Stimulated activated CD8-positive, alpha-beta memory T cell treated with anti-CD3 and anti-CD28 coated beads, Interleukin-15, amount 100 ng/mL, for 48 hours (primary cell): ENCODE measurements at places on chromosomes 7 and 10.

DNA sequence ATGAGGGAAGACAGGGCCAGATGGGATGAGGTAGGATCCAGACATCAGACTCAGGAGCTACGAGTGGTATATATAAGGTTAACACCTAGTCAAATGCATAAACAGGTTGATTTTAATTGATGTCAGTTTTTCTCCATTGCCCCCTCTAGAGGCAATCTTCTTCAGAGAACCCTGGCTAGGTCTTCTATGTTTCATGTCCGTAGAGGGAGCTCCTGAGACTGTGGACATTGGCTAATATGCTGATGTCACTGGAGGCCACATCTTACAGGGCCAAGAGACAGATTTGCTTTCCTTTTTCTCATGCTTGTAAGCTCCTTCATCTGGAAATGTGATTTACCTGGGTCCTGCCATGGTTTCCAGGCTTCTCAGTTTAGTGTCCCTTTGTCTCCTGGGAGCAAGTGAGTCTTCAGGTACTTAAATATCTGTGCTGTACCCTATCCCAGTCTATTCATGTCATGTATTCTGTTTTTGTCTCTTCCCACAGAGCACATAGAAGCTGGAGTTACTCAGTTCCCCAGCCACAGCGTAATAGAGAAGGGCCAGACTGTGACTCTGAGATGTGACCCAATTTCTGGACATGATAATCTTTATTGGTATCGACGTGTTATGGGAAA, 161.6 kb upstream of the PRSS1 start:
- DNase-seq = no peak

GRCh38 chr10:113041841-113042750, 92.0 kb downstream of the TCF7L2 start:
- DNase-seq = no peak

GRCh38 chr7:107563081-107563774, 492 bp downstream of the COG5 start:
- DNase-seq = no peak

- no peak for DNase-seq
Measured at GRCh38 chr10:97821308-97822038, 28.2 kb upstream of the GOLGA7B start.

- DNase-seq = no peak
Measured at GRCh38 chr7:92044940-92045339, 89.3 kb downstream of the CYP51A1 start.

- DNase-seq = no peak
Measured at GRCh38 chr10:51326174-51326573, 251.9 kb downstream of the PRKG1 start.

DNA sequence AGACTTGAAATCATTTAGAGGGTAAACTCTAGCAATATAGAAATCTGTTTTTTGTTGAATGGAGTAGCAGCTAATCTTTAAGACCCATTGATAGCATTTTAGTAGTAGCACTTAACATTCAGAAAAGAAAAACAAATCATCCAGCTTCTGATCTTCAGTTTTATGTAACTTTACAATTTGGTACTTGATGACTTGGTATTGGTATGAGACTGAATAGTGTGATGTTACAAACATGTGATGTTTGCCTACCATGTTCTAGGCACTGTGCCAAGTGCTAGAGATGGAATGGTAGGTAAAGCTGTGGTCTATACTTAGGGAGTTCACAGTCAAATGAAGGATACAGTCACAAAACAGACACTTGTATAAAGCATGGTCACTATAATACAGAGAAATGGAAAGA, 21.3 kb downstream of the ZEB1 start:
- DNase-seq = no peak

DNA sequence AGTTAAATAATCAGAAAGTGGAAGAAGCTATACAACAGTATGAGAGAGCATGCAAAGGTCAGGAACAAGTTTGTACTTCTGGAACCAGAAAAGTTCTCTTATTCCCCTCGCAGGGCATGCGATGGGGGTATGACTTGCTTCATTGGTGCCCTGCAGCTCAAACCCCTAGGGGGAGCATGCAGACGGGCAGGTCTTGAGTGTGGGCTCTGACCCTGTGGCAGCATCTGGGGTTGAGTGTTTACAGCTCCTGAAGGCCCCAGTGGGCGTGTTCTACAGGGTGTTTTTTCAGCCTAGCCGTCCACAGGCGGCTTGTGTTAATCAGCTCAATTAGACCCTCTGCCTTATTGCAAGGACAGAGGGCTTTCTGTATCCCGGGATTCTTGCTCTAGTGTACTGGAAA, 44.5 kb downstream of the KIF20B start:
- DNase-seq = no peak

DNA sequence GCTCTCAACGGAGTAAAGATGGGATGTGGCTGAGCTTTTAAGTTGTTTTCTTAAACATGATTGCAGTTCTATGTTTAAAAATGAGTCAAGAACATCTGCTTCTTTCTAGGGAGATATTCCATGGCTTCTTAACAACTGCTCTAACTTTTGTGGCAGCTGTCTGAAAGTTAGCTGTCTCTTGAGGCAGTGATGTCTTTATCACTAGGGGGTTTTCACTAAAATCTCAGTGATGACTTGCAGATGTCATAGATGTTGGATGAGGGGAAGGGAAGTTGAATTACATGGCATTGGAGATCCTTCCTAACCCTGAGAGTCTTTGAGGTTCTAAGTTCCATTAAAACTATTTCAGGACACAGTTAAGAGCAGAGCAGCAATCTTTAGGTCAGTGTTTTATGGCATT, 43.5 kb downstream of the PRKG1 start:
- DNase-seq = no peak

- no peak for DNase-seq
Measured at GRCh38 chr7:42567051-42567450, 330.0 kb upstream of the GLI3 start.

- no peak for DNase-seq
Measured at GRCh38 chr10:86003201-86003621, 363.4 kb downstream of the GRID1 start.

GRCh38 chr10:109831846-109832245, 91.5 kb downstream of the XPNPEP1 start:
- no peak for DNase-seq

DNA sequence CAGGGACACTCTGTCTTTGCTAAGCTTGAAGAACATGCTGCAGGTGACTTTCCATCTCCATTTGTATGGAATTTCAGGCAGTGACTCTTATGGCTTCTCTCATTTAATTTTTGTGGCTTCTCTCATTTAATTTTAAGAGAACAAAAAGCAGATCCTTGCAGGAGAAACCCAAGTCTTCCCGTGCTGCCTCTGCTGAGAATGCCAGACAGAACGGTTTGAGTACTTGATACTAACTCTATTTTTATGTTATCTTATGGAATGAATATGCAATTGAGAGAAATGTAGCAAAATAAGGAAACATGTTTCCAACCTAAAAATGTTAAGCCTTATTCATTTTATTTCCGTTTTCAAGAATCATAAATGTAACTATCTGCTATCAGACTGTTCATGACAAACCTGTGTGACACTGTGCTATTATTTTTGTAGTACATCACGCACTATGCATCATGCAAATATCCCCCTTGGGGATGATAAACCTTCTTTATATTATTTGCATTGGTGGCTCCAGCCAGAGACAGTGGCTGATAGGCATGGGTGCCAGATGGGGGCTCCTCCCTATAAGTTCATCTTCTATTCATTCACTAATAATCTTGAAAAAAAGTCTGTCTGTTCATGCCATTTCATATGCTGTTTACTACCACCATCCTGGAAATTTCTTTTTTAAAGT, 6.9 kb upstream of the RAPGEF5 start:
- no peak for DNase-seq

DNA sequence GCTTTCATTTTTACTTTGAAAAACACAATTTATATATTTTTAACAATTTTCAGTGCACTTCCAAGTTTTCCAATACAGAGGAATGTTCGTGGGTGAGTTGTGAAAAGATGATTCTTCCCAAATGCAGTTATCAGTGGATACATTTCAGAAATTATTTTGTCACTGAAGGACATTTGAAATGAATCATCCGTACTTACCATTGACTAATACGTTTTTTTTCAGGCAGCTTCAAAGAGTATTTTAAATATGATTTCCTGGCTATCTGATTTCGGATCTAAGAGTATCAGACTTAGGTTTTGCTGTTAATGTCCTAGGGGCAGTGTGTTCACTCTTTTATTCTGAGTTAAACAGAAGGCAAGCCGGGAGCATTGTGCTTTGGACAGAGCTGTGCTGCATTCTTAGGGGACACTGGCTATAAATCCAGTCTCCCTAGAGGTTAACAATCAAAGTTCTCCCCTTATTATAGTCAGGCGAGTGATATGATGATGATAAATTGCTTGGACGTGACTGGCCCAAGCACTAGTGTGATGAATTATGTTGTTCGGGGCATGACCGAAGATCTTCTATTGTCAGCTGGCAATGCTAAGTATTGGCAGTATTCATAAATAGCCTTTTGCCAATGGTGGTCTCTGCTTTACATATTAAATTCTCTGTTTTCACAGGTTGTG, 4.5 kb downstream of the PTER start:
- no peak for DNase-seq

- DNase-seq = no peak
Measured at GRCh38 chr7:70679661-70680060, 452.3 kb upstream of the GALNT17 start.

GRCh38 chr10:107168738-107169137, 4.2 kb upstream of the SORCS1 start:
- DNase-seq = no peak

DNA sequence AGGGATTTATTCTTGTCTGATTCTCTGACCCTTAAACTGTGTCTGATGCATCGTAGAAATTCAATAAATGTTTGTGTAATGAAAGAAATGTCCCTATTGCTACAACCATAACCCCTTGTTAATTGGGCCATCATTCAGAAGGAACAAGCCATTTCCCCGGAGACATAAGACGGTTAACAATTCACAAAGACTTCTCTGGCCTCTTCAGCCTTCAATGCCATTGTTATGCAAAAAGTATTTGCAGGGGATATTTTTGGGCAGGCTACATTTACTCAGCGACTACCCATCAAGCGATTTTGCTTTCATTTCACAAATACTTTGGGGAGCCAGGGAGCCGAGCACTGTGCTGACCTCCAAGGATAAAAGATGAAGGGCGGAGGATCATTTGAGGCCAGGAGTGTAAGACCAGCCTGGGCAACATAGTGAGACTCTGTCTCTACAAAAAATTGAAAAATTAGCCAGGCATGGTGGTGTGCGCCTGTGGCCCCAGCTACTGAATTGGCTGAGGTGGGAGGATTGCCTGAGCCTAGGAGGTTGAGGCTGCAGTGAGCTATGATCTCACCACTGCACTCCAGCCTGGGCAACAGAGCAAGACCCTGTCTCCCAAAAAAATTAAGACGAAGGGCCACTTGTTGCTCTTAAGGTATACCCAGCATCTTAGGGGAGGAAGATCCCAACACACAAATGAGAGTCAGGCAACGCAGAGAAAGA, 20.0 kb upstream of the SDK1 start:
- no peak for DNase-seq

DNA sequence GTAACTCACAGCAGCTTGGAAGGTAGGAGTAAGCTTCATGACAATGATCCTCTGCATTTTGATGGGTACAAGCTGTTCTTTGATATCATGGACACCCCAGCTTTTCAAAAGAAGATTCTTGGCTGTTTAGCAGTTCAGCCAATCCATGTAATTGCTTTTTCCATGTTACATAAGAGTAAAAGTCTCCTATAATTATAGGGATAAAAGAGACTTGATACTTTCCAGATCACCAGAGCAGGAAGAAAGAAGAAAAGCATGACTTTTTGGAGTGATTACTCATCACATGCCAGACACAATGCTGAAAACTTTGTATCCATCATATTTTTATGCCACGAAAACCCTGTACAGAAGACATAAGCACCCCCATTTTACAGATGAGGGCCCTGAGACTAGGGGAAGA, 1049.7 kb downstream of the NRG3 start:
- no peak for DNase-seq

- DNase-seq = no peak
Measured at GRCh38 chr7:101563198-101563901, 65.7 kb downstream of the MYL10 start.

DNA sequence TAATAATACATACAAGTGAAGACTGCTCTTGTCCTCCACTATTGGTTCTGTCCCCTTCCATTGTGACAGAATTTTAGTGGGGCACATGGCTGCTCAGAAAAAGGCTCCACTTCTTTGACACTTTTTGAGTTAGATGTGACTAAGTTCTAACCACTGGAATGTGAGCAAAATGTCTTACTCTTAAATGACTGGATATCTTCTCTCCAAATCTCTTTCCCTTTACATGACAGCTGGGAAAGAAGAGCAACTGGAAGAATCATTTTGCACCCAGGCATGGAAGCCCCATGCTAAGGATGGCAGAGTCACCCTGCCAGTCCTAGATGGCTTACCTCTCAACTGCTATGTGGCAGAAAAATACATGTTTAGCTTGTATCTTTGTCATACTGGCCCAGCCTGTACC, 97.7 kb downstream of the CACNA2D1 start:
- DNase-seq = no peak

DNA sequence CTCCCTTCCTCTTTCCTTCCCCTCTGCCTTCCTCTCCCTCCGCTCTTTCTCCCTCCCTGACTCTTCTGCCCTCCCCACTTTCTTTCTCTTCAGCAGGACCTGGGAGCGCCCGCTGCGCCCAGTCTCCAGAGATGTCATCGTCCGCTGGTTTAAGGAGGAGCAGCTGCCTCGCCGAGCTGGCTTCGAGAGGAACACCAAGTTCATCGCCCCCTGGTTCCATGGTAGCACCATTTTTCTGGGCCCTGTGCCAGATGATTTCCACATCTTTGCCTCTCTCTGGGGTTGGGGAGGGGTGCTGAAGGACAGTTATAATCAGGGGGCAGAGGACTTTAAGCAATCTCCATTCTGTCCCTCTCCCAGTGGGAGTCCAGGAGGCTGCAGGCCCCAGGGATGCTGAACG, 71.6 kb downstream of the SH2D4B start:
- DNase-seq = no peak

GRCh38 chr7:116210345-116211005, at the start of gene TES:
TSS of gene TES (plus strand) at chr7:116210539. CDS start at chr7:116210708, 169 bp downstream.
- DNase-seq = peak; percentile 63

DNA sequence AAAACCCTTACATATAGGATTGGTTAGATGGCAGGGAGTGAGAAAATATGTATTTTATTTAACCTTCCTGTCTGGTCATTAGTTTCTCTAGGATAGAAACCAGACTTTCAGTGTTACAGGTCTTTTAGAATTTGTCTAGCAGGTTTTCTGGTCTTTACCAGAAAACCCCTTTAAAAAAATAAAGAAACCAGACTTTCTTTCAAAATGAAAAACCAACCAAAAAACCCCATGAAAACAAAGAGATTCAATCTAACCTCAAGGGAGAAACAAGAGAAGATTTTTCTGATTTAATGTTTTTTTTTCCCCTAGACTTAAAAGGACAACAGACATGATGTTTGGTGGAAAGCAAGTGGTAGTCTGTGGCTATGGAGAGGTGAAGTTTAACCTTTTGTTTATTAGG, 28.7 kb upstream of the STRIP2 start:
- no peak for DNase-seq

- no peak for DNase-seq
Measured at GRCh38 chr10:51074238-51075028, at the start of gene PRKG1. TSS of gene PRKG1 (plus strand) at chr10:51074487.

DNA sequence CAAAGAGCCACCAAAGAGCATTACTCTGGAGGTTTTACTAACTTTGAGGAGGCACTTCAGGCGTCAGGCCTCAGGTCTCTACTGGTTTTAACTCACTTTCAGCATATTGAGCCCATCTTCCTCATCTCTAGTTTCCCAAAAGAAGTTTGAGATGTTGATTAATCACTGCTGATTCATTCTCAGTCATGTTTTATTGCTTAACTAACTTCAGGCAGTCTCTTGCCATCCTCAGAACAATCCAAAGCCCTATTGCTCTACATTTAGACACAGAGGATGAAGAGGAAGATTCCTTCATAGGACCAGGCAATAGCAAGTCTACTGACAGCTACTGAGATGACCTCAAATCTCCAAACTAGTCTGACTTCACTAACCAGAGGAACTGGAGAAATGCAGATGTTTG, 39.1 kb upstream of the BET1 start:
- DNase-seq = no peak
